Activated T-helper 17 cell treated with anti-CD3 and anti-CD28 coated beads, Interleukin-2, amount 50 U/mL, for 72 hours (primary cell): ENCODE measurements at places on chromosomes 2 and 18.
A peak's percentile ranks its signal among the peaks of the same experiment; 100 is the strongest.

DNA sequence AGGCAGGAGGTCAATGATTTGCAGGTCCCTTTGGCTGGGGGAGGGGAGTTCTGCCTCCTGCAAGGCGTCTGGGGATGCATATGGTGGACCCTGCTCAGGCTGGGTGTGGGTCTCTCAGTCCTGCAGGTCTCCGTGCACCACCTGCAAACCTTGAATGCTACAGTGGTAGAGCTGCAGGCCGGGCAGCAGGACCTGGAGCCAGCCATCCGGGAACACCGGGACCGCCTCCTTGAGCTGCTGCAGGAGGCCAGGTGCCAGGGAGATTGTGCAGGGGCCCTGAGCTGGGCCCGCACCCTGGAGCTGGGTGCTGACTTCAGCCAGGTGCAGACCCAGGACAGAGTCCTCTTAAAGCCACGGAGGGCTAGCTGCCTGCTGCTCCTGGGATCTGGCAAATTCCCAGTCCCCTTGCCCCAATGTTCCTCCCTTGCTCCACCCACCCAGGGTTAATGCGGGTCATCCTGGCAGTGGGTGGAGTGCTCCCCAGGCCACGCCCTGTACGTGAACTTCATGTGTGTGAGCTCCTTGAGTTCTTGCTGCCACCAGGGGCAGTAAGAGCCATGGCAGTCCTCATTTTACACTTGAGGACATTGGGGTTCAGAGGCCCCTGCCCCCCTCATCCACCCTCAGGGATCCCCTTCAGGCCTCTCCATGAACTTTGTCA, 3.1 kb downstream of the PROM2 start:
- ATAC-seq: no peak

DNA sequence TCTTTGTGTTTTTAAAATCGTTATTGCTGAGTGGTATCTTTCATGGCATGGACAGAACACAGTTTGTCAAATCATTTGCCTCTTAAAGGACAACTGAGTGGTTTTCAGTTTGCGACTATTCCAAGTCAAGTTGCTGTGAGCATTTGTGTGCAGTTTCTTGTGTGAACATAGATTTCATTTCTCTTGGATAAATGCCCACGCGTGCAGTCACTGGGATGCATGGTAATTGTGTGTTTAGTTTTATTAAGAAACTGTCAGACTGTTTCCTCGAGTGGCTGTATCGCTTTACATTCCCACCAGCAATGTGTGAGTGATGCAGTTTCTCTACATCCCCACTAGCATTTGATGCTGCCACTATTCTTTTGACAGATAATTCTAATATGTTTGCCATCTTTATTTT, 154.0 kb upstream of the ARL4C start:
- ATAC-seq: no peak

- ATAC-seq: no peak
Measured at GRCh38 chr18:13610555-13611141, 115.7 kb downstream of the FAM210A start.

DNA sequence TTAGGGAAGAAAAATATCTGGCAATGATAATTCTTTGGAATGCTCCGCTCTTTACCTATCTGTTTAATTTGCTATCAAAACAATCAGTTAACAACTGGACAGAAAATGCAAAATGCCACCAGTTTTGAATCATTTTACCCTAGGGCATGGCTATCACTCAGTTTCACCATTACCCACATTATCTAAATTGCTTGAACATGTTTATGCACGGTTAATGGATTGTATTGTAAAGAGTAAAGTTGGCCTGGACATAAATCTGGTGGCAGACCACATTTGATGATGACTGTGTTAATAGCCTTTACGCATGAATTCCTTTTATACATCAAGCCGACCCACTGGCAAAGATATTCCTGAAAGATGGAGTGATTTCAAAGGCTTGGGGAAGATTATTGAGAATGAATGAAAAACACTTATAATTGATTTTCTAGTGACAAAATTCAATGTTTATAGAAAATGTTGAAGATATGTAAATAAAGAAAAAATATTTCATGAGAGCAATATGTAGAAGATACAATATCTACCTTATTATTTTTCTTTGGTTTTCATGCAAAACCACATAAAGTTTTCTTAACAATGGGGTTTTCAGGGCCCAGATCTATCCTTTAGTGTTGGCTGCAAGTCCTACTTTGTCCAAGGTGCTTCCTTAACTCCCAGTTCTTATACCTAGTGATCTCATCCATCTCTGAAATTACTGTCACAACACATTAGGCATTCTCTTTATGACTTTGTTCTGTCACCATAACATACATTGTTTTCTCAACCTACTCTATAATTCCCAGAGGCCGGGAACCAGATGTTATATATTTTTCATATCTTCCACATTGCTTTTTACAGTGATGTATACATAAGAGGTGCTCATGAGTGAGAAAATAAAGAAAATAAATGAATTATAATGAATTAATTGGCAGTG, 265.1 kb downstream of the RIT2 start:
- ATAC-seq: no peak

- ATAC-seq: no peak
Measured at GRCh38 chr2:54568876-54569321, 112.8 kb downstream of the SPTBN1 start.

DNA sequence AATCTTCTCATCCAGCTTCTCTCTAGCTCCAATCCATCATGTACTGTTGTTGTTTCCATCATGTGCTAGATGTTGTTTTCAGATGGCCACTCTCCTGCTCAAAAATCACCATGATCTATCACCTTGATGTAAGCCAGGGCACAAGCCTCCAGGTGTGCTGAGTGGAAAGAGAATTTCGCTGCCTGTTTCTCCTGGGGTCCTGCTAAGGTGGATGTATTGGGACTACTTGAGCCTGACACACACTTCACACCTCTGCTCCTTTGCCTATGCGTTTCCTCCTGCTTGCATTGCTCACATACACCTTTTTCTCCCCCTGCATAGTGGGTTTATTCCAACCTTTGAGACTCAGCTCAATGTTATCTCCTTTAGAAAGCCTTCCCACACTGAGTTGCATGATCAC, 287.6 kb downstream of the CYRIA start:
- ATAC-seq: no peak

- no peak for ATAC-seq
Measured at GRCh38 chr18:33307520-33307919, 133.0 kb downstream of the CCDC178 start.

DNA sequence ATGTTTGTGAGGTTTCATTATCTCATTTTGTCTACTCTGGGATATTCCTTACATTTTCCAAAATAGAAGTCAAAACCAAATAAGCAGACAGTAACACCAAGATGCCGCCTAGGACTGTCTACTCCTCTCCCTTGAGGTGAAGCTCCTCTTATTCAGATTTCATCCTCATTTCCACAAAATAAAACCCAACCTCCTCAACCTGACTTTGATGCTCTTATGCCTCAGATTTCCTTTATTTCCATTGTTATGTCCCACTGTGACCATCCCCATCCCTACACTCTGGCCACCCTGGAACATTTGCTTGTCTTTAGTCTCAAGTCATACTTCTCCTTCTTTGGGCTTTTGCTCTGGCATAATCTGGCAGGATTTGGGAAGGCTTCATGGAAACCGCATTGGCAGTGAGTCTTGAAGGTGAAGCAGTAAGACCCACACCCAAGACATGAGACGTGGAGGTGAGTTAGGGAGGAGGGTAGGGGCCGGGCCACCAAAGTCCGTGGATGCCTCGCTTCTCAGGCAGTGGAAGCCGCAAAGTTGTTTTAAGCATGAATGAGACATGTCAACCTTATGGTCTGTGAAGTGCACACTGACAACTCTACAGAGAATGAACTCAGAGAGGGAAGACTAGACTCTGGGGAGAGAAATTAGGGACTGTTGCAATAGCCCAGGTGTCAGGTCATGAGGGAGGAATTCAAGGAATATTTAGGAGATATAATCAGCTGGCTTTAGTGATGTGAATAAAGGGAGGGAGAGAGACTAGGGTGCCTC, 63.6 kb downstream of the DDX1 start:
- no peak for ATAC-seq

GRCh38 chr18:8562070-8562469, 47.2 kb upstream of the RAB12 start:
- ATAC-seq: no peak

- no peak for ATAC-seq
Measured at GRCh38 chr2:137776697-137777096, 187.6 kb upstream of the HNMT start.

GRCh38 chr2:162062559-162062958, 11.5 kb downstream of the DPP4 start:
- ATAC-seq: peak; percentile 66

DNA sequence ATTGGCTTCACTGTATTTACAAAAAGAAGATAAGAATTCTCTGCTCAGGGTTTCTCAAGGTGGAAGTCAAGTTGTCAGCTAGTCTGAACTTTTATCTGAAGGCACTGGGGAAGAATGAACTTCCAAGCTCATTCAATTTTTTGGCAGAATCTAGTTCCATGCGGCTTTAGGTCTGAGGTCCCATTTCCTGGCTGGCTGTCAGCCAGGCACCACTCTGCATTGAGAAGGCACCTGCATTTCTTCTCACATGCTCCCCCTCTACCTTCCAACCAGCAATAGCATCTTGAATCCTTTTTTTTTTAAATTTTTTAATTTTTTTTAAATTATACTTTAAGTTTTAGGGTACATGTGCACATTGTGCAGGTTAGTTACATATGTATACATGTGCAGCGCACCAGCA, 46.2 kb upstream of the RPE start:
- ATAC-seq: no peak

- peak; percentile 71 for ATAC-seq
Measured at GRCh38 chr2:227370791-227371312, 8.3 kb downstream of the TM4SF20 start.

DNA sequence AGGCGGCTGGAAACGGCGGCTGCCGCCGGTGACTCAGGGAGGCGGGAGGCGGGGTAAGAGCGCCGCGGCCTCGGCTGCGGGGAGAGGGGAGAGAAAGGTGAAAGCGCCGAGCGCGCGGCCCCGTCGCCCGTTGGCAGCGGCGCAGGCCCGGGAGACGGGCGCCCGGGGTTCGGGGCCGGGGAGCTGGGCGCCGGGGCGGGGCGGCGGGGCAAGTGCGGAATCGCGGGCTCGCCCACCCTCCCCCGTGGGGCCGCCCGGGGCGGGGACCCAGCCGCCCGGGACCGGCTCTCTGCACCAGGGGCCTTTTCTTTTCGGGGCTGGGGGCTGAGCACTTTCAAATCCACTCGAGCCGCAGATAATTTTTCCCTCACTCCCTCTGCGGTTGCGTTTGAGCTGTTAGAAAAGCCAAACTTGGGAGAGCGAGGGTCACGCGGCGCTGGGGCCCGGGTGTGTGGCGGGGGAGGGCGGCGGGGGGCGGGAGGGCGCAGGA, 266 bp downstream of the KDM3A start:
- ATAC-seq: no peak

DNA sequence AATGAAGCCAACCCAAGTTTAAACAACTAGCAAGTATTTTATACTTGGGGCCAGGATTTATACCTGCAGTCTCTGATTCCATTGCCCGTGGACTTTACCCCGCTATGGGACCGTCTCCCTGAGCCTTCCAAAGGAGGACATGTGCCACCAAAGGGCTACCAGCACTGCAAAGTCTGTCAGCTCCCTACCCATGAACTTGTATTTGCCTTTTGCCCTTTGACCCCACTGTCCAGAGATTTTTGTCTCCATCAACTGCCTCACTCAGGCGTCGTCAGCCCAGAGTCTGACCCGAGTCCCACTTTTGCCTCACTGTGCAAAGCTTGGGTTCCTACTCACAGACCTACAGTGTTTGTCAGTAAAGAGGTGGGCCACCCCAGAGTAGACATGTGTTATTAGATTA, 40.6 kb downstream of the B3GNT2 start:
- no peak for ATAC-seq

- ATAC-seq: peak; percentile 15
Measured at GRCh38 chr2:200863782-200864175, 679 bp downstream of the CLK1 start.

GRCh38 chr2:173410579-173410978, 55.9 kb downstream of the CDCA7 start:
- ATAC-seq: no peak

GRCh38 chr2:200428961-200429665, 80.8 kb downstream of the KCTD18 start:
- no peak for ATAC-seq

DNA sequence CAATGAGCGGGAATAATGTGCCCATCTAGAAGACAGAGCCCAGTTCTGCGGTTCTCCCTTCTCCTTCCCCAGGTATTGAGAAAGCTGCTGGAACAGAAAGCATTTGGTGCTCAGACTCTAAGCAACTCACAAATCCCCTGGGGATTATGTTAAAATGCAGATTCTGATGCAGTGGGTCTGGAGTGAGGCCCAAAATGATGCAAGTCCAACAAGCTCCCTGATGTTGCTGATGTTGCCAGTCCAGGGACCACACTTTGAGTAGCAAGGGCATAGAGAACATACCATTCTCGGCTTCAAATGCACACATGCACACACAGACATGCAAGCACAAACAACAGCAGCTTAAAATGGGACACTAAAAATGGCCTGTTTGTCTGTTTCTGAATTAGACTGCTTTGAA, 274.8 kb upstream of the NCKAP5 start:
- ATAC-seq: no peak

GRCh38 chr2:168632709-168633121, 169.7 kb upstream of the NOSTRIN start:
- no peak for ATAC-seq

DNA sequence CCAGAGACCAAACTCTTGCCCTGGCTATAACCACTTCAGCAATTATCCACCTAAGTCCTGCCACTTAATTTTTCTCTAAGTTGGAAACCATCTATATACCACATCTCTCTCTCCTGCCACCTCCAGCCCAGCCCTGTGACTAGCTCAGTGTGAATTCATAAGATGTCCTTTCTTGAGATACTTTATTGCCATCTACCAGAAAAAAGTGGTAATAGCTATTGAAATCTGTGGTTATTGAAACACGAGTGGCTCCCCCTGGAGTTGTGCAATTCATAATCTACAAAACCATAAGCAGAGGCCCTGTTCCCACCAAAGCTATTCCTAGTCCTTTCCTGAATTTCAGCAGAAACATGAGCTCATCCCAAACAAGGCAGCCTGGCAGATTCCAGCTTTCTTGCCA, 324.0 kb downstream of the TXNL1 start:
- no peak for ATAC-seq

DNA sequence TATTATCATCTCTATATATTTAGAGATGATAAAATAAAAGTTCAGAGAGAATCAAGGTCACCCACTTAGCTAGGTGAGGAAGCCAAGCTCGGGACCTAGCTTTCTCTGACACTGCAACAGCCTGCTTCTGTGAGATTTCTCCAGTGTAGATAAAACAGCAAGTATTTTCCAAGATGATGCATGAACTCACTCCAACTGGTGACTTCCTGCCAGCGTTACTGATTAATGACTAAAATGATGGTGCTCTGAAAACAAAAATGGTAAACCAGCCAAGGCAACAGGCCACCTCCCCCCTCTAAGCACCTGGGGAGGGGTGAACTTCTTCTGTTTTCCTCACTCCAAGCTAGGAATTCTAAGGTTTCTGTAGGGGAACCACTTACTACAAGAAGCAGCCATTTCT, 510.2 kb upstream of the ID2 start:
- peak; percentile 37 for ATAC-seq

DNA sequence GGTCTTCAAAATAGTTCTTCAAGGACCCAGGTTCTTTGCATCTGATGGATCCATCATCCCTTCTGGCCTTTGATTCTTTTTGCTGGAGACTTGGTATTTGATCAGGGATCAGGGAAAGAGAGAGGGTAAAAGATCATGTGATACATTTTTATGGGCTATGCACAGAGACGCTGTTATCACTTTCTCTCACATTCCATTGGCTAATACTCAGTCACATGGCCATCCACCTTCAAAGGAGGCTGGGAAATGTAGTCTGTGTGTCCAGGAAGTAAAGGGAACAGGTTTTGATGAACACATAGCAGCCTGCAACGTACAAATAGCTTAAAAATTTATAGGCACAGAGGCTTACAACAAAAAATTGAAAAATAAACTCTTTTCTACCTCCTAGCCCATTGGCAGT, 629.6 kb upstream of the FANCL start:
- no peak for ATAC-seq

- no peak for ATAC-seq
Measured at GRCh38 chr2:18630541-18630940, 41.2 kb upstream of the NT5C1B start.
